Stimulated activated CD8-positive, alpha-beta memory T cell treated with anti-CD3 and anti-CD28 coated beads, Interleukin-7, amount 100 ng/mL, for 1 hour (primary cell): ENCODE measurements at places on chromosomes 7 and 10.

DNA sequence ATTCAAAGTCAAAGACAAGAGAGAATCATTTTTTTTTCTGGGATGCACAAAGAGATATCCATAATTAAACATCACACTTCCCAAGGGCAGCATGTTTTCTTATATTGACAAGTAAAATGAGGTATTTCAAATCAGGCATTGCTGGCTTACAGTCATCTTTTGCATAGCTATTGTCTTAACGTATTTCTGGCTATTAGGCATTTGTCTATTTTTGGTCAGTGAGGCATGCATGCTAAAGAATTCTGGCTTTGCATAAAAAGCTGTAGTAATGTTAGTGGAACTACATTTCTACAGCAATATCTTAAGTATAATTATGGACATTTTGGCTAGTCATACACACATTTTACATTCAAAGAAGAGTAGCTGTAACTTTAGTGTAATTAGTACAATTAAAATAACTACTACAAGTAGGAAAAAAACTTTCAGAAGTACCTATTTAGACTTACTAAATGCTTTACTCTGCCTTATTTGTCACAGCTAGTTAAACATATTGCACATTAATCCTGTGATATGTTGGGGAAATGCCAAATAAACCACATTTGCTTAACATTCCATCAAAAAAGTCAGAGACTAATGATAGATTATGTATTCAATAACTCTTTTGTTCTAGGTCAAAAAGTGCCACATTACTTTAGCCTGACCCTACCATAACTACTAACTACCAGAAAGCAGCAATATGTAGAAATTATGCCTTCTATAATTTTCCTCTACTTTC is 76.4 kb downstream of the RELN start:
- no peak for DNase-seq

DNA sequence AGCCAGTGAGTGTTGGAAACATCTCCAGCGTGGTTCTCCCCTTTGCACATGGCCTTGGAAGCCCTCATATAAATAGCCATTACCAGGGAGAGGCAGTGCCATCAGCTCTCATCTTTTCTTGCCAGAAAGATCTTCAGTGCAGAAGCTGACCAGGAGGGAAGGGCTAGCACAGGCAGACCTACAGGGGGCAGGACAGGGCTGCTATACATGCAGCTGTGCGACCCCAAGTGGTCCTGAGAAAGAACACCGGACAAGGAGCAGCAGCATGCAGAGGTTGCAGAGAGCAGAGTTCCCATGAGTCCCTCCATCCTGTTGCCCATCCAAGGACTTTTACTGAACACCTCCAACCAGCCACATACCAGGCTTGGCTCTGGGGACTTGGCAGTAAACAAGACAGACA is 17.1 kb downstream of the GRID1 start:
- no peak for DNase-seq

- DNase-seq = no peak
Observed at GRCh38 chr7:45001826-45002225, 1.8 kb downstream of the CCM2 start.

DNA sequence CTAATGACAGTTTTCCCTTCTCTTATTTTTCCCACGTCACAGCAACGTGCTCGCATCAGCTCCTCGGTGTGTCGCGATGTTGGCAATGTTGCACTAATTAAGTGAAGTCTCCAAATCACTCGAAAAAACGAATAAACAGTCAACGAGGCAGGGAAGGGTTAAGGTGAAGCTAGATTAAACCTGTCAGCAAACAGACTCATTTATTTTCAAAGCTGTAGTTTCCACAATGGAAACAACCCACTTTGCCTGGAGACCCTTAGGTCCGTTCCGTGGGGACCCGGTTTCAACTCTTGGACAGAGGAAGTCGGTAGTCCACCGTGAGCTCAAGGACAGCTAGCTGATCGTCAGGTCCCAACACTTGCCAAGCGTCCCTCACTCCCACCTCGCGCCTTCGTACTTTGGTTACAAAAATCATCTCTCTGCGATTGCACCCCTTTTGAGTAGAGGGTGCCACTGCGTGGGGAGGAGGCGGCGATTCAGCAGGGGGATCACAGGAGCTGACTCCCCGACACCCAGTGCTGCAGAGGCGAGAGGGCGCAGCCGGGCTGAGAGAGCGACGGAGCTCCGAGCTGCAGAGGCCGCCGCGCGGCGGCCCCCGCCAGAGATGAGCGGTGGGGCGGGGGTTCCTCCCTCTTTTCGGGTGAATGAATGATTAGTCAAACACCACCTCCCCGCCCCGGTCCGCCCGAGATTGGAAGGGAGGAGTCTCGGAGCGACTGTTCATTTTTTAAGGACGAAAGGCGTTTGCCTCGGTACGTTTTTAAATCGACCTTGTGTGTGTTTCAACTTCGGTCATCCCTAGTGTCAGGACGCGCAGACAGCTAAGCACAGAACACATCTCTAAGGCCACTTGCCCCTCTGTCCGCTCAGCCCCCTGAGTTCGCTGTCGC is 1.3 kb upstream of the BMPER start:
- DNase-seq = no peak

GRCh38 chr10:75109459-75109778 is 2.0 kb upstream of the SAMD8 start:
- no peak for DNase-seq

GRCh38 chr7:93897680-93898079 is 7.1 kb upstream of the TFPI2 start:
- DNase-seq = no peak

DNA sequence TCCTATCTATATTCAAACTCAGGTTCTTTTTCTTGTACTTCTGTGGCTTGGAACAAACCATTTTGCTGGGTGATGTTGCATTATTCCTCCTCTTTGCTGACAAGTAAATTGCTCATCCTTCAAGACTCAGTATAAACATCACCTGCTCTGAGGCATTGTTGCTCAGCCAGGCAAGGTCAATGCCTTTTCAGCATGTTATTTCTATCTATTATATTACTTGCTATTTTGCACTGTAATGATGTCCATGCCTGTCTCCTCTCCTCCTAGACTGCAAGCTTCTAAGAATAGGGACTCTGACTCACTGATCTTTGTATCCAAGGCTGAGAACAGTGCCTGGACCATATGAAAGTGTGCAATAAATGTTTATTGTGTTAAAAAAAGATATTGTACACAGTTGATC is 293.8 kb downstream of the RNLS start:
- DNase-seq = no peak

- no peak for DNase-seq
Observed at GRCh38 chr7:139725077-139725476, 52.7 kb downstream of the HIPK2 start.

DNA sequence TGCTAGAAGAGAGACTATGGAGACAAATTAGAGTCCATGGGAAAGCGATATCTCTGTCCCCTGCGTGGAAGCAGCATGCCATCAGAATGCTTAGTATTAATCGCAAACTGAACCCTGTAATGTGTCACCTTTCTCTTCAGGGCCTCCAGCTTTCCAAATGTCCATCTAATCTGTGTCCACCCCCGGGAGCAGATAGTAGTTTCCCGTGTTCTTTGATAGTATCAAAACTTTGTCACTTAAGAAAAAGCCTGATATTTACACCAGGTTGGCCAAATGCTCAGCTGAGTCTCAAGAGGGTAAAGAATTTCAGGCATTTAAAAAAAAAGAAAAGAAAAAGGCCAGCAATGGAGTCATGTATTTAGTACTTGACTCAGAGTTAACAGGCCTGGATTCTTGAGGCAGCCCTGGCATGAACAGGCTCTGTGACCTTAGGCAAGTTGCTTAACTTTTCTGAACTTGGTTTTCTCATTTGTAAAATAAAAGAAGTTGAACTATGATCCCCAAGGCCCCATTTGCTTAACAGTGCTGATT is 10.4 kb upstream of the GSAP start:
- DNase-seq = no peak

GRCh38 chr10:85400981-85401695 is 965.5 kb downstream of the GRID1 start:
- DNase-seq = no peak

GRCh38 chr10:72744566-72744965 is 52.6 kb downstream of the MCU start:
- no peak for DNase-seq

DNA sequence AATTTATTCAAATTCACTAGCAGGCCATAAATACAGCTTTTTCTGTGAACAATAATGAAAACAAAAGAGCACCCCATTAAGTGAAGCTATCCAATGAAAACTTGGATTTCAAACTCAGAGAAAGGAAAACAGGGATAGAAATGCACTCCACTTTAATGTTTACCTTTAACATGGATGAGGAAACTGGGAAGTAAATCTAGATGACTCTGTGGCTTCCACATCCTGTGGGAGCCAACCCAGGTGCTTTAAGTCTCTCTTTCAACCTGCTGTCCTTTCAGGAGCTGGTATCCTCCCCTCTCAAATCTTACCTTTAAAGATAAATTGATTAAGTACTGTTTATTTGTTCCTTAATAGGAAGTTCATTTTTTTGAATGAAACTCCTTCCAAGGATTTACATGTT is 21.5 kb upstream of the SGMS1 start:
- no peak for DNase-seq

DNA sequence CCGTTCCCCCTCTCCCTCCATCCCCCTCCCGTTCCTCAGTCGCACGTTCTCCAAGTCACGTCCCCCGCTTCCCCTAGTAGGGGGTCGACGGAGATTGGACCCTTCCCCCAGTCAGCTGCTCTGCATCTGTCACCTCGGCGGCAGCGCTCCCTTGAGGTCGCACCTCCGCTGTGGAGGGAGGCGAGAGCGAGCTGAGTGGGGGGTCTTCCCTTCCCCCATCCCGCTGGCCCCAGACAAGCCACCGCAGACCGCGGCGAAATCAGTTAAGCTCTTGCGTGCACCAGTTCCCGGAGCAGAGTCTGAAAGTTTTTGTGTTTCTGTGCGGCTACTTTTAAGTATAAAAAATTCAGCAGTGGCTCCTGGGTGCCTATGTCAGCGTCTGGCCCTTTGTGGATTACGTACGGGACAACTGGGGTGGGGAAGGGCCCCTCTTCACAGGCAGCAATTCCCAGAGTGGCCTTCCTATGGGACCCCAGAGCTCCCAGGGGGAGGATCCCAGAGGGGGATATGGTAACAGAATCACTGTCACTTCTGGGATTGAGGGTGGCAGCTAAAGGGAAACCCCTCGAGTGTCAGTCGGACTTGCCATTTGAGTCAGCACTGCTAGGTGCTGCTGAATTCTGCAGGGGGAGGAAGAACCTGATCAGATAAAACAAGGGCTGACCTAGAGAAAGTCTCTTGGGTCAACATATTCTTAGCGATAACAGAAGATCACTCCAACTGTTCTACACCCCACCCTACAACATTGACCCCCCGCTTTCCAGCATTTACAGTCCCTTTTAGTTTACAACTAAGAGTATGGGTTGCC is 12.5 kb upstream of the DDIT4 start:
- DNase-seq = no peak

DNA sequence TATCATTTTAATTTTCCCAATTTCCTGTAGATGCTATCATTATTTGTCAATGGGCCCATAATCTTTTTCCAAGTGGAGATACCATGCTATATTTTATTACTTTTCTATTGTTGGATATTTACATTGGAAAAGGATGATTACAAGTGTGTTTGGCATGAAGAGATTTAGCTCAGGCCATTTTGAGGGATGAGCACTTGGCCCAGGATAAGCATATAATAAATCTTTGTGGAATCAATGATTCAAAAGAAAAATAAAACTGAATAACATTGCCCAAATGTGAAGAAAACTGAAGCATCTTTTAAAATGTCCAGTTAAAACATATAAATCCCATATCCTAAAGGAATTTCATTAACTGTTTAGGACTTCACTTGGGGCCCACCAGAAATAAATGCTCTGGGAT is 260.9 kb upstream of the BMPER start:
- no peak for DNase-seq

GRCh38 chr7:45161138-45161537 is 3.5 kb downstream of the RAMP3 start:
- DNase-seq = no peak

GRCh38 chr7:2821161-2821841 is 22.8 kb downstream of the GNA12 start:
- no peak for DNase-seq

DNA sequence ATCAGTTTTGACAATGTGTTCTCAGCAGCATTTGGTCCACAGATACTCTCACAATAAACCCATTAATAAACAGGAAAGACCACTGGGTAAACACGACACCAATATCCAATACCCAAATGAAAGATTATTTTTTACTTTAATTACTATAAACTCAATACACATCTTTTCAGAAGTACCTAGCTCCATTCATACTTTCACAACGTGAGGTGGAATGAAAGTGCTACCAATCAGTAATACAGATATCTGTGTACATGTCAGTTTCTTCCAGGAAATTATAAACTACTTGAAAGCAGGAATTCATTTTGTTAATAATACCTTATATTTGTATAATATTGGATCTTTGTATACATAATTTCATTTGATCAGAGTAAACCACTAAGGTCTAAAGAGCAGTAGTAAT is 11.9 kb downstream of the CDK6 start:
- DNase-seq = no peak

GRCh38 chr7:65475734-65476319 is 102.2 kb downstream of the ZNF92 start:
- peak; percentile 2 for DNase-seq

DNA sequence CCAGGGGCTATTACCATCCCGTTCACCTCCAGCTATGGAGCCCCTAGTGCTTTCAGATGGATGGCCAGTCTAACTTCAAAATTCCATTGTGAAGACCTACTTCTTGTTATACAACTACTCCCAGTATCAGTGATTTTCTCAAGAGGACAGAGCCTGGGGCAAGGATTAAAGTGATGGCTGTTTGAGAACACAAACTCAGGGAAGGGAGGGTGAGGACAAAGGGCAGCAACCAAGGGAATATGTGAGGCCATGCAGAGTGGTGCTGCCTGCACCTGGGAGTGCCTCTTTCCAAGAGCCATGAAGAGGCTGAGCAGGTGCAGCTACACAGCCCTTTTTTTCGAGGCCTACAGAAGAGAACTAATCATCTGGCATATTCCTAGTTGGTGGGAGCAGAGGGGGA is 303.5 kb upstream of the BMPER start:
- DNase-seq = no peak

GRCh38 chr7:149884016-149884415 is 10.2 kb downstream of the ATP6V0E2 start:
- no peak for DNase-seq

- DNase-seq = no peak
Observed at GRCh38 chr10:88245974-88246511, 337.1 kb downstream of the RNLS start.
